ENCODE measurements at places on chromosomes 3 and 15.

GRCh38 chr3:47436180-47436579 is 39.6 kb downstream of the SCAP start:
- DNase-seq = no peak

- DNase-seq = no peak
These were observed 438.4 kb upstream of the THBS1 start for GRCh38 chr15:39142500-39142899.

- DNase-seq = no peak
These were observed 2.2 kb downstream of the SECISBP2L start for GRCh38 chr15:49044002-49044401.

- DNase-seq = no peak
These were observed 666.9 kb downstream of the MECOM start for GRCh38 chr3:168996622-168997021.

GRCh38 chr3:197545101-197545500 is 10.7 kb downstream of the BDH1 start:
- no peak for DNase-seq

DNA sequence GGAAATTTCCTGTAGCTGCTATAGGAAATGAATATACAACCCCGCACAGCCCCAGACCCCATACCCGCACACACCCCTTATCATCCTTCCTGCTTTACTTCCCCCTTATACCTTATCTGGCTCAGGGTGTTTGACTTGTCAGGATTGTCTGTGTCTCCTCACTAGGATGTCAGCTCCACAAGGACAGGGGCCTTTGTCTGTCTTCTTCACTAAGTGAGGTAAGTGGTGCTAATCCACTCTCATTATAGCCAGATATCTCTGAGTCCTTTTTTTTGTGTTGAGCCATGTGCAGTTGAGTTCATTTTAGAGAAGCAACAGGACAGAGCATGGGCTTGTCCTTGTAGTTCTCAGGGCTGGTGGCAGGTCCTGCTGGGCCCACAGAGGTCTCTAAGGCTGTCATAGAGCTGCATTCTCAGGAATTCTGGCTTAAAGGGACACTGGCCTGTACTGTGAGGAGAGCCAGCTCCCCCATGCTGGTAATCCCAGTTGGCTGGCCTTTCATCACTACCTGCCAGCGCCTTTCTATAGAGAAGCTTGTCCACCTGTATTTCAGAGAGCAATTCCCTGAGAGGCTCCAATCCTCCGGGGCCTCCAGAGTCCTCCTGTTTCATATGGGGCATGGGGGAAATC is 9.0 kb downstream of the KY start:
- no peak for DNase-seq

DNA sequence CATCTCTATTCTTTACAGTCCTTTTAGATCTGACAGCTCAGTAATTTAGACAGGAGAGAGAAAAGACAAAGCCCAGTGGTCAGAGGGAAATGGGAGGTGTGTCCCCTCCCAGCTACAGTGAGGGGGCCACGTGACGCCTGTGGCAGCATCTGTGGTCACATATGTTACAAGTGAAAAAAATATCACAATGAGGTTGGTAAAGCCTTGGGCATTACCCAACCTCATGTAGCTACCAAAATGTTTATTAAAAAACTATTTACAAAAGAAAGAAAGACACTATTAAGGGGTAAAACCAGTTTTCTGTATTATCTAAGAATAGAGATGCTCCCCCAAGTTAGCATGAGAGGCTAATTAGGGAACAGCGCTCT is 42.9 kb upstream of the PLCL2 start:
- DNase-seq = no peak

DNA sequence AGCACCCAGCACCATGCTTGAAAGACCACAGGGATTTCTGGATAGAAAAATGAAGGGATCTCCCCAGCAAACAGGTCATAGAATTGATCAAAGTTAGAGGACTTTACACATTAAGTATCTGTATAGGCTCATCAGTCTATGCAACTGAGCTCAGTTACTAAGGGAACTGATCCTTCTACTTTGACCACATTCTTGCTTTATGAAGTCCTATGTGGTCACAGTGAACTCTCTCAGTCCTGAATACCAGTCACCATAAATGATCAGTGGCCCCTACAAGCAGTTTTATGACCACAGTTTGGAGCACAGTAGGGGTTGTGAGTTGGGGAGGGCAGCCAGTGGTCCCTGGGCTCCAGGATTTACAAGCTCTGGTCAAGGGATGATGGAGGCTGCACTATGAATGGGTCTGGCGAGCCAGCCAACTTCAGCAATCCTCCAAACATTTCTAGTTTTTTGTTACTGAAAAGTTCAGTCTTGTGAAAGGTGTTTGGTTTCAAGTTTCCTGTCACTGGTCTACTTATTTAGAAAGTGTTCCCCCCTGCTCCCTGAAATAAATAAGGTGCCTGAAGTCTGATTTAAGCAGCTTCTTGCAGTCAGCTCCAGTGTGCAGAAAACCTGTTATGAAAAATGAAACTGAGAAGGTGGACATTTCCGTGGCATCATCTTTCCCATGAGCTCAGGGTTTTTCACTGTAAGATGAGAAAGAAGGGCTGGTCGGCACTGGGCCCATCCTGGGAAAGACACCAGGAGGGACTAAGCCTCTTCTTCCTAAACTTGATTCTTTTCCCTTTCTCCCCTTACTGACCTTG is 75.5 kb downstream of the DAPK2 start:
- peak; percentile 24 for DNase-seq

- DNase-seq = peak; percentile 83
These were observed 2.3 kb downstream of the SETD5 start for GRCh38 chr3:9399746-9400145.

DNA sequence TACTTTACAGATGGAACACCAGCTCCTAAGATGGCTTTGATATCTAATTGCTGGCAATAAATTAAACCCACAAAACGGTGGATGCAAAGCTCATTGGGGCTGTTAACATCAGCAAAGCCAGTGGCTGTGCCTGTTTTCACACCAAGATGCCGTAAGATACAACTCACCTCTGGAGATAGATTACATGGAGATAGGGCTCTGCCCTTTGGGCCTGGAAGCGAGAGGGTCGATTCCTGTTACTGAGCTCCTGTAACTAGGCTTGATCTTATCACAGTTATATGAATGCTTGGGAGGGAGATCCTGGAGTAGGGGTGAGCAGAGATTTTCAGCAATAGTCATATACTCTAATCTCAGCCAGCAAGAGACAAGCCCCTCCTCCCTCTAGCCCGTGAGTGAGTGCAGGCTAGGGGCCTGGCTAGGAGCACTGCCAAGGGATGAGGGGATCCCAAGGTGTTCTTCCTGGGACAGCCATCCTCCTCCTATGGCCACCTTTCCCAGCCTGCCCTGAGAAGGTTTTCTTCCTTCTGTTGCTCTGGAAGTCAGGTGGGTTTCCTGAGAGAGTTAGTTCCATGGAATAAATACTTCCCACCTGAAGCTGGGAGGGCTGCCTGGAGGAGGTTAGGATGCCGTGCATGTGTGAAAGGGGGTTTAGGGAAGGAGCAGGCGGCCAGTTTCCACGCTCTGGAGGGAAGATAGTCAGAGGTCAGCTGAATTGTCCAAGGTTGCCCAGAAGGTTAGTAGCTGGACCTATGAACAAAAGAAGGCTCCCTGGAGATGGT is 18.1 kb upstream of the DOCK3 start:
- DNase-seq = no peak

- DNase-seq = peak; percentile 48
These were observed 706.4 kb upstream of the NR2F2 start for GRCh38 chr15:95624100-95624499.

DNA sequence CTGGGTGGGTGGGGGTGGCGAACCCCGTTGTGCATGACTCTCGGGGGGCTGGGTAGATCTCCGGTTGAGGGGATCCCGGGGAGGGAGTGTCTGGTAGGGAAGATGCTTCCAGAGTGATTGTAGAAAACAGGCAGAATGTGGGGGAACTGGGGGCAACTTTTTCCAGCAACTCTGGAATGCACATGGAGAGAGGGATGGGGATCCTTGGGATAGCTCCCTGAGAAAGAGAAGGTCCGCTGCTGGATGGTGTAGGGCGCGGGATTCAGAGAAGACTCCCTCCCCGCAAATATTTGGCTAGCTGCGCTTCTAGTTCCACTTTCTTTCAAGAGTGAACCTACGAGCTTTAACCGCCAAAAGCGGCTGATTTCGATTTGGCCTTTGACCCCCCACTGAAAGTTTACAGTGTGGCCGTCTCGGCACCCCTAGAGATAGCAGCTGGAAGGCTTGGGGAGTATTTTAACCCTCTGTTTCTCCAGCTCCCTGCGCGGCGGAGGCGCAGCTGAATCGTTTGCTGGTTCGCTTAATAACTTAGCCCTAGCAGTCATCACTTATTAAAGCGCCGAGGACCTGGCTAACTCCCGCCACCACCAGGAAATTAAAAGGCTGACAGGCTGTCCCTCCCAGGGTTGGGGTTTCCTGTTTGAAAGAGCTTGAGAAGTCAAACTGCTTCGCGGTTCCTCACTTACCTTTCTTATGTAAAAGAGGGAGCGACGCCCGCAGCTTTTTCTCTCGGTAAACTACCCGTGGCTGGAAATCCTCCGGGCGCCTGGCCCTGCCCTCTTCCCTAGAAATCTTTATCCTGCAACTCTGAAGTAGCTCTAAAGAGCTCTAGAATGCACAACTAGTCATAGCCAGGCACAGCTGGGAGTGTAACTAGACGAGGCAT is 1.2 kb downstream of the PHLDB2 start:
- peak; percentile 98 for DNase-seq

GRCh38 chr3:173734473-173734872 is 336.9 kb downstream of the NLGN1 start:
- no peak for DNase-seq

DNA sequence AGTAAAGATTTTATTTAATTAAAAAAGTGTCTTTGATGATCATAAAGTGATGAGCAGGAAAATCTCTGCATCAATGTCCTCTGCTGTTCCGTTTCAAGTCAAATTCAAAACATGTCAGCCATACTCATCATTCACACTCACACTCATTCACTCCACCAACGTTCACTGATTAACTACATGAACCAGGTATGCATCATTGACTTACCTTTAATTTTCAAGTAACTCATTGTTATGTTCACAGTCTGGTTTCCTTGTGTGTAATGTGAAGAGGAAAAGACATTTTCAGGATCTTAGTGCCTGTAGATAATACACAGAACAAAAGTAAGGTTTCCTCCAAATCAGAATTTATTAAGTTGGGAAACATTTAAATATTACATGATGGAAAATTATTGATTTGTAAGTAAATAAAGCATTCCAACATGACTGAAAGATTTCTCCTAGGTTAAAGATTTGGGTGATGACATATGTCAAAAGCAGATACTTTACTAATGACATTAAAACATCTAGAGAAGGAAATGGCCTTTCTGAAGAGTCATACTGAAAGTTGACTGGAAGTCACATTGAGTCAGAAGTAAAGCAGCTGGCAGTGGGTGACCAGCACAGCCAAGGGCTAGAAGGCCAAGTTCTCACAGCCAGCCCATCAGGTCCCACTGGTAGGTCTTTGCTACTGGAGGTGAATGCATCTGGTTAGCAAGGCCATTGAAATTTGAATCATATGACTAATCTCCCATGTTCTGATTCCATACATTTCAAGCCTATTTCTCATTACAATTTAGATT is 251.9 kb downstream of the CDIN1 start:
- DNase-seq = peak; percentile 95

GRCh38 chr3:153400641-153401040 is 238.6 kb downstream of the RAP2B start:
- no peak for DNase-seq

- no peak for DNase-seq
These were observed 204.1 kb downstream of the STXBP5L start for GRCh38 chr3:121111914-121112612.

- peak; percentile 62 for DNase-seq
These were observed at the start of gene HCLS1 for GRCh38 chr3:121660356-121661171. Gene HCLS1 (minus strand): TSS chr3:121660903. CDS start chr3:121658347, 2,556 bp downstream.

GRCh38 chr3:171984883-171985282 is 54.5 kb upstream of the FNDC3B start:
- no peak for DNase-seq

- DNase-seq = no peak
These were observed 170.3 kb downstream of the NUP210 start for GRCh38 chr3:13249664-13250390.

DNA sequence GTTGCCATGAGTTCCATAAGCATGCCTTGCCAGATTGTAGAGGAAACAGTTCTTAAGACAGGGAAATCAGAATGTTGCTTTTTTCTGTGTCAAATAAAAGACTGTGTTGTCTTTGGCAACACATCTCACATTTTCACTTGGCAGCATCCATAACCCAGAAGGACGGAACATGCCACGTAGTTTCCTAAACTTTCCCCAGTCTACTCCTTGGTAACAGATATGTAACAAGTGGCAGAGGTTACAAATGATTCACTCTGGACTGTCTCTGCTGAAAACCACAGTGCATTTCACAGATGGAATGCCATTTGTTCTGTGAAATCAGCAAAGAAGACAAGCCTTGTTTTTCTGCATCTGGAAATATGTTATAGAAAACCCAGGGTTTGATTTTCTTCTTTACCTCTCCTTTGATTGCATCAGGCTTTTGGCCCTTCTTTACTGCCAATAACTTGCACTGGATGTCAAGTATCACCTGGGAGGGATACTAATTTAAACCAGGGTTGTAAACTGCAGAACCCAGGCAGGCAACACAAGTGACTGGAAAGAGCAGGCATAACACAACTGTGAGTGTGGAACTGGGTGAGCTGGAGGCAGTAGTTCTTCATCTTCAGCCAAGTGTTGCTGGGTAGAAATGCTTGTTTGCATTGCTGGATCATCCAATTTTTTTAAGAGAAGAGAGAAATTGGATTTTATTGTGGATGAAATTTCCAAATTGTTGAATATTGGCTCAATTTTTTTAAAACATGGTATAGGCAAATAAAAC is 124.4 kb upstream of the FOXB1 start:
- no peak for DNase-seq

GRCh38 chr3:100087198-100087597 is 27.1 kb downstream of the FILIP1L start:
- DNase-seq = no peak

GRCh38 chr3:118262800-118263402 is 771.7 kb downstream of the IGSF11 start:
- no peak for DNase-seq

- no peak for DNase-seq
These were observed 89.5 kb upstream of the CHD2 start for GRCh38 chr15:92810418-92811138.

- DNase-seq = peak; percentile 14
These were observed 22.8 kb downstream of the SLC9A9 start for GRCh38 chr3:143825513-143825912.

DNA sequence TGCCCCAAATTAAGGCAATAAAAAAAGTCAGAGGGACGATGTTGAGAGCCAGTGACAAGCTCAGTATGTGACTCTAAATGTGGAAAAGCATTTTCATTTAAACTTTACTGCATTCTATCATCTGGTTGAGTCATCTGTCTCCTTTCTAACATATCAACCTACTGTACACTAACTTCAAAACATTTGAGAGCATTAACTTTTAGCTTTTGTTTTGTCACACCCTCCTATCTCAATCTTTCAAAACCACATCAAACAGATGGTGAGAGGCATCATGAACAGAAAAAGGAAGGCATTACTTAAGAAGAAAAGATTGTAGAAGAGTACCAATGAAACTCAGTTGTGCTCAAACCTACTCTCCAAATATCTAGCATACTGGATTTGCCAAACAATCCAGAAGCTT is 4.8 kb downstream of the LRRC58 start:
- no peak for DNase-seq

- DNase-seq = no peak
These were observed 6.6 kb upstream of the LIPC start for GRCh38 chr15:58425185-58425584.

- peak; percentile 81 for DNase-seq
These were observed 66.2 kb upstream of the CSTA start for GRCh38 chr3:122258757-122259371.

- DNase-seq = peak; percentile 69
These were observed 18.1 kb downstream of the GBE1 start for GRCh38 chr3:81743096-81744025.

All from trophoblast cell (in vitro differentiated cells and primary cell).